Central memory CD8-positive, alpha-beta T cell (primary cell): ENCODE measurements at places on chromosomes 2 and 18.

DNA sequence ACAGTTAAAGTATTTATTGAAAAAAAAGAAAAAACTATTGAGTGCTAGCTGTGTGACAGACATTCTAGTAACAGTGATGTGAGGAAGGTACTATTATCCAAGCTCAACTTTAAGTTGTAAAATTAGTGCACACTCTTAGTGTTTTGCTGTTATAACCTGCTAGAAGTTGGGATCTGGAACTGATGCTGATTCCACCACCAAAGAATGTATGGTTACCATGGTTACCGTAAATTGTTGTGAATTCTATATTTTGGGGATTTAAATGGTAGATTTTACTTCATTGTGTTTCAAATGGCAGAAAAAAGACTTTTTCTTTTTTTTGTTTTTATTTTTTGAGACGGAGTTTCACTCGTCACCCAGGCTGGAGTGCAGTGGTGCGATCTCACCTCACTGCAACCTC, 5.3 kb downstream of the AGFG1 start:
- DNase-seq = no peak
- peaks cover 8% of the 10 kb centered on the region for H3K36me3 ChIP-seq
- no peak overlapping the region for H3K4me3 ChIP-seq
- no peak overlapping the region for H3K27ac ChIP-seq

GRCh38 chr18:189254-189653, 30.9 kb downstream of the USP14 start:
- H3K4me1 ChIP-seq = peaks cover 33% of the 10 kb centered on the region
- no peak overlapping the region for H3K4me3 ChIP-seq
- no peak for DNase-seq
- H3K27ac ChIP-seq = no peak overlapping the region
- H3K36me3 ChIP-seq = peaks cover 37% of the 10 kb centered on the region

DNA sequence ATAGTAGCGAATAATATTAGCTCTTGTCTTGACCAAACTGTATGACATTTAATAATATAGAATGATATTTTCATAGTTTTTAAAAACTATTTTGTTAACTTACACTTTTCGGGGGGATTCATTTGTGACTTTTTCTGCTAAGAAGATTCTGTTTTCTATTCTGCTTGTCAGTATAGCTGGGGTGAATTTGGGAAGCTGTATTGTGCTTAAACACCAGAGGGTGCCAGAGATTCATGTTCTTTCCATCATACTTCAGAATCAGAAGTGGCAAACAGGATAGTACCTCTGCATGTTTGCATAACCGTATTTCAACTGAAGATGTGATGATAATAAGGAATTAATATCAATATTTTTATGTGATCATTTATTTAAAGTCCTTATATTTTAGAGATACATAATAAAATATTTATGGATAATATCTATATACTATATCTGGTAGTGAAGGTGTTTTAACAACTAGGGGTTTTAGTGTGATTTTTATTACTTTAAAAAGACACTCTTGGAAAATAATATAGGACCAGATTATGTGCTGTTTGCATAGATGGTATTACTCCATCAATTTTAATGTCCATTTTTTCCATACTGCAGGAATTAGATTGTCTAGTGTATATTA, 81.0 kb downstream of the TAF4B start:
- no peaks in the 10 kb centered on the region for H3K4me1 ChIP-seq
- no peak for DNase-seq
- H3K27ac ChIP-seq = no peak overlapping the region
- no peak overlapping the region for H3K4me3 ChIP-seq
- no peaks in the 10 kb centered on the region for H3K36me3 ChIP-seq
- no peaks in the 10 kb centered on the region for H3K27me3 ChIP-seq

GRCh38 chr2:40497251-40497859, 45.5 kb upstream of the SLC8A1 start:
- no peak for DNase-seq
- no peaks in the 10 kb centered on the region for H3K27me3 ChIP-seq
- H3K36me3 ChIP-seq = no peaks in the 10 kb centered on the region
- H3K27ac ChIP-seq = no peak overlapping the region
- no peaks in the 10 kb centered on the region for H3K4me1 ChIP-seq

- no peaks in the 10 kb centered on the region for H3K4me1 ChIP-seq
- DNase-seq = no peak
- H3K27ac ChIP-seq = no peak overlapping the region
- H3K36me3 ChIP-seq = peaks cover 2% of the 10 kb centered on the region
These were observed 399.6 kb upstream of the DSEL start for GRCh38 chr18:67916097-67916496.

DNA sequence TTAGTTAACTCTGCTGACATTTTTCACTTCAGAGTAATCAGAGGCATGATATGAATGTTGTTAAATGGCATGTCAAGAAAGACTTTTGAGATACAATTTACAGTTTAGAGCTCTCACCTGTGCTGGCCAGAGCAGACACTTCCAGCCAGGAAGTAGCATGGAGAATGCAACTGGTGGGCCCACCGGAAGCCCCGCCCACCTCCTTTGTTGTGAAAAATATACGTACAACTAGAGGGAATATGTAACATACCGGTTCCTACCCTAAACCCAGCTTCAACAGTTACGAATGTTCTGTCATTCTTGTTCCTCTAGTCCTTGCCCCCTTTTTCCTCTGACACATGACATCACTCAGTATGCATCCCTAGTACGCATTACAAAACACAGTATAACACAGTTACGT, 70.2 kb upstream of the ITM2C start:
- peak overlapping the region; percentile 83 for H3K27ac ChIP-seq
- no peak for DNase-seq
- peaks cover 40% of the 10 kb centered on the region for H3K4me1 ChIP-seq
- no peaks in the 10 kb centered on the region for H3K27me3 ChIP-seq

DNA sequence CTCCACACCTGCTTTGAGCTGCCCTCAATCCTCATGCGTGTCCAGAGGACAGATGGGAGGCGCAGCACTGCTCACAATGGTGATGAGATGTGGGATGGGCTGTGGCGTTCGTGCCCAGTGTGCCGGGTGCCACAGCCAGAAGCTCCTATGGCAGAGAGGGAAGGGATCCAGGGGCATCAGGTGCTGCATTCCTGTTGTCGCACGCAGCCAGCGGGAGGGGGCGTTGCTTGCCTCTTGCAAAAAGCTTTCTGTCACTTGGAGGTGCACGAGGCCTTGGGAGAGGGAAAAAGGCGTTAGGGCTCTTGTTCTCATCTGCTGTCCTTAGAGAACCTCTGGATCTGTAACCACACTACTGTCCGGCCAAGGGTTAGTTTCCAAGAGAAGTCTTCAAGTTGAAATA, 29.2 kb upstream of the ALLC start:
- H3K36me3 ChIP-seq = no peaks in the 10 kb centered on the region
- no peak for DNase-seq
- H3K27ac ChIP-seq = no peak overlapping the region
- H3K4me3 ChIP-seq = no peak overlapping the region
- no peaks in the 10 kb centered on the region for H3K4me1 ChIP-seq

DNA sequence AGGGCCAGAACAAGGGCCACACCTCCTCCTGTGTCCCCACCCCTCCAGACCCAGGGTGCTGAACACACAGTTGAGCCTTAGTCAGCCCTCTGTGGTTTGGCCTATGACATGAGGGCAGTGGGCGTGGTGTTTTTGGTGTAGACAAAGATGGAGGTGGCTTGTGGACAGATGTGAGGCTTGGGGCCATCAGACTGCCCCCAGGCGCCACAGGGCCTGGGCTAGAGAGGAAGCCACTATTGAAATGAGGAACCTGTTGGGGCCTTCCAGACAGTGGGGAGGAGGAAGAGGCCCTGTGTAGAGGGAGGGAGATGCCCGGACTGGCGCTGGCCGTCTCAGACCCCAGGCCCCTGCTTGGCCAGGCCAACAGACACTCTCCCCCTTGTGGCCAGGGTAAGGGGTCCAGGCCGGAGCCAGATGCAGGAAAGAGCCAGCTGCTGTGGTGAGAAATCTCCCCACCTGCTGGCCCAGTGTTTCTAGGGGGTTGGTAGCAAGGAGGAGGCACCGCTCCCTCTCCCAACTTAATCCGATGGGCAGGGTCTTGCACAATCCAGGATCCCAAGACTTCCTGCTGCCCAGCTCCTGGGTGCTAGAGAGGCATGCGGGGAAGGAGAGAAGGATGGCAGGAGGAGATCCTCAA, 53.8 kb downstream of the SMAD7 start:
- no peaks in the 10 kb centered on the region for H3K27me3 ChIP-seq
- no peak overlapping the region for H3K4me3 ChIP-seq
- no peak for DNase-seq
- no peaks in the 10 kb centered on the region for H3K36me3 ChIP-seq
- H3K4me1 ChIP-seq = peaks cover 26% of the 10 kb centered on the region

GRCh38 chr2:10905006-10905861, 6.5 kb upstream of the KCNF1 start:
- no peak for DNase-seq
- peaks cover 29% of the 10 kb centered on the region for H3K27me3 ChIP-seq
- H3K27ac ChIP-seq = no peak overlapping the region
- no peaks in the 10 kb centered on the region for H3K36me3 ChIP-seq
- no peaks in the 10 kb centered on the region for H3K4me1 ChIP-seq
- H3K4me3 ChIP-seq = no peak overlapping the region

DNA sequence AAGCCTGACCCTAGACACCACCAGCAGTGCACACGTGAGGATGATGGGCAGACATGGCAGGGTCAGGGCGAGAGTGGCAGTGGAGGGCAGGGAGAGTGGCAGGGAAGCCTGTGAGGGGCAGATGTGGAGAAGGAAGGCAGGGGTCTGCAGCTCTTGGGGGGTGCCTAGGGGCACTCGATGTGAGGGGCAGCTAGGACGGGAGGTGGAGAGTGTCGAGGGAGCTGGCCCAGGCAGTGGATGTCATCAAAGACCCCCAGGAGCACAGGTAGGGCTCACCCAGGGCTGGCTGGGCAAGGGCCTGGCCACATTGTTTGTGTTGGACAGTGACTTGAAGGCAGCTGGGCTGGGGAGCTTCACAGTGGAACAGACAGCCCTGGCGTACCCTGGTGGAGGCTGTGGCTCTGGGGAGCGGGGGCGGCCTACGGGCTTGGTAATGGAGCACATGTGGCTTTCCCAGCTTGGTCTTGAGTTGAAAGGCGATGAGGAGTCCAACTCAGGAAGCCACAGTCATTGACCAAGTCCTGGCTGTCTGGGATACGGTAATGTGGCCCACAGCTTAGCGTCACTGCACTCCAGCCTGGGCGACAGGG, 87.1 kb downstream of the RTP5 start:
- H3K4me3 ChIP-seq = no peak overlapping the region
- H3K4me1 ChIP-seq = peaks cover 4% of the 10 kb centered on the region
- DNase-seq = no peak
- no peaks in the 10 kb centered on the region for H3K27me3 ChIP-seq
- H3K36me3 ChIP-seq = peaks cover 2% of the 10 kb centered on the region

- H3K27ac ChIP-seq = no peak overlapping the region
- peaks cover 73% of the 10 kb centered on the region for H3K27me3 ChIP-seq
- peaks cover 2% of the 10 kb centered on the region for H3K36me3 ChIP-seq
- DNase-seq = no peak
- peak overlapping the region; percentile 54 for H3K4me3 ChIP-seq
These were observed 2.4 kb upstream of the INHBB start for GRCh38 chr2:120343433-120344105.

DNA sequence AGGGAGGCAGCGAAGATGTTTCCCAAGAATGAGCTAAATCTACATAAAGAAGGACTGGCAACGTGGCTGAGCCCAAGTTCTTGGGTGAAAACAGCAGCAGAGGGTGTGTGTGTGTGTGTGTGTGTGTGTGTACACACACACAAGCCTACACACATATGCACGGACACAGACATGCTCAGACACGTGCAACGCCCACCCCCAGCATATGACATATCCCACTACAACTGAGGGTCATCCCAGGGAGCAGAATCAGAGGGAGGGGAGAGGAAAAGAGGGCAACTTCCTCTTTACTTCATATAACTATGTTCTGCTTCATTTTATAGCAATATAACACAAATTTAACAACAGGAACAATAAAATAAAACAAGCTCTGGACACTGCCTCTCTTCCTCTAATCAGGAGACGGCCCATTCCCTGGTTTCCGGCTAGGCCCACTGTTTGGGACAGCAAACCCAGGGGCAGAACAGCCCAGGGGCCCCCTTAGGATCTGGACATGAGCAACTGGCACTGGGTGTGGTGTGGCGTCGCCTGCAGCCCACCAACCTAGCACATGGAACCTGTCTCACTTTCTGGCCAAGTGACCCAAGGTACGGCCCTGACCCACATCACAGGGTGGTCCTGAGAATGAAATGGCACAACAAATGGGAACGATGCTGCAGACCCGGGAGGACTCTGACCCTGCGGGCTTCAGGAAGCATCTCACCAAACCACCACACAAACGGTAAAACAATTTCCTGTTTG, 25.0 kb downstream of the FAM178B start:
- H3K4me3 ChIP-seq = peak overlapping the region; percentile 71
- H3K27me3 ChIP-seq = no peaks in the 10 kb centered on the region
- H3K36me3 ChIP-seq = peaks cover 5% of the 10 kb centered on the region
- peak overlapping the region; percentile 88 for H3K27ac ChIP-seq
- DNase-seq = no peak
- peaks cover 55% of the 10 kb centered on the region for H3K4me1 ChIP-seq

DNA sequence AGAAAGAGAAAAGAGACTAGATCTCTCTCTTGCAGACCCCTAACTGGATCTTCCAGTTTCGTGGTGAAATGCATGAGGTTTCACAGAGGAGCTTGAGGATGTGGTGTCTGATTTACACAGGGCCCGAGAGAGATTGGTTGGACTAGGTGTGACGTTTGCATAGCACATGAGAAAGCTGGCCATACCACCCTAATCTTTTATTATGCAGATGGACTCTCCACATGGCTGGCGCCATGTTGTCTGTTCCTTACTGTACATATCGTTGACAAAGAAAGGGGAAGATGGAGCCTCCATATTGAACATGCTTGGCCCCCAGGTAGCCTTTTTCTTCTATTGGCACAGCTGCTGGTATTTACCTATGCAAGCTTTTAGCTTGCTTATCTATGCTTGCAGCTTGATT, 27.5 kb upstream of the PGAP1 start:
- no peaks in the 10 kb centered on the region for H3K36me3 ChIP-seq
- no peak for DNase-seq
- H3K27ac ChIP-seq = no peak overlapping the region
- peaks cover 21% of the 10 kb centered on the region for H3K27me3 ChIP-seq

- no peak for DNase-seq
- H3K27me3 ChIP-seq = no peaks in the 10 kb centered on the region
- no peaks in the 10 kb centered on the region for H3K36me3 ChIP-seq
- H3K4me3 ChIP-seq = no peak overlapping the region
- no peak overlapping the region for H3K27ac ChIP-seq
These were observed 295.3 kb downstream of the CDH7 start for GRCh38 chr18:66046032-66046602.

- H3K27ac ChIP-seq = no peak overlapping the region
- H3K27me3 ChIP-seq = no peaks in the 10 kb centered on the region
- H3K4me3 ChIP-seq = no peak overlapping the region
- no peak for DNase-seq
- peaks cover 11% of the 10 kb centered on the region for H3K4me1 ChIP-seq
These were observed 115.0 kb downstream of the GBX2 start for GRCh38 chr2:236052926-236053821.
